Activated CD8-positive, alpha-beta memory T cell treated with anti-CD3 and anti-CD28 coated beads, Interleukin-2, amount 50 U/mL, for 48 hours (primary cell): ENCODE measurements at places on chromosomes 12 and 14.

- DNase-seq: no peak
Observed at GRCh38 chr14:99246536-99247097, 25.4 kb downstream of the BCL11B start.

DNA sequence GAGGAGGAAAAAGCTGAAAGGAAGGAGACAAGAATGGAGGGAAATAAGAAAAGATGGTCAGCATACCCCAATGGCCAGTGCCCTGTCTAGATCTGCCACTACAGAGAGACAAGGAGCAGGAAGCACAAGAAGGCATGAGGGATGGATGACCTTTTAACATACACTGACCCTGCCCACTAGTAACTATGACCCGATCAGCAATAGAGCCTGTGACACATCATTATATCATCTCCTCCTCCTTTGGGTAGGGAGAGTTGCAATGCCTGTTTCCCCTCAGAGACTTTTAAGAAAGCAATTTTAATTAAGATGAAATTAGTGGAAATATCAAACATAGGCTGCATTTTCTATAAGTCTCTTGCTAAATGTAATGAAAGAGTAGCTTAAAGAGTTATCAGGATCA, 4.7 kb upstream of the SLC2A13 start:
- DNase-seq: no peak

DNA sequence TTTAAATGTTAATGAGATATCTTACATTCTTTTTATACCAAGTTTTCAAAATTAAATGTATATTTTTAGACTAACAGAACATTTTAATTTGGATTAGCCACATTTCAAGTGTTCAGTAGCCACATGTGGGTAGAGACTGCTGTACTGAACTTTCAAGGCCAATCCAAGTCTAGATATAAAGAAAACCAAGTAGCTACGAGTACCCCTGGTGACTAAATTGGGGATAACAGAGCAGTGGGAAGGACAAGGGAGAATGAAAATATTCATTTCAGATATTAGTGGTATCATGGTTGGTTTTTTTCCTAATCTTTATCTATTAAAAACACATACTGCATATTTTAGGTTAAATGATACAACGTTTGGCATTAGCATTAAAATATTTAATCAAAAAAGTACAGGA, 69.4 kb upstream of the RHOJ start:
- no peak for DNase-seq

GRCh38 chr12:6866920-6867412, 365 bp upstream of the TPI1 start:
- DNase-seq: no peak

DNA sequence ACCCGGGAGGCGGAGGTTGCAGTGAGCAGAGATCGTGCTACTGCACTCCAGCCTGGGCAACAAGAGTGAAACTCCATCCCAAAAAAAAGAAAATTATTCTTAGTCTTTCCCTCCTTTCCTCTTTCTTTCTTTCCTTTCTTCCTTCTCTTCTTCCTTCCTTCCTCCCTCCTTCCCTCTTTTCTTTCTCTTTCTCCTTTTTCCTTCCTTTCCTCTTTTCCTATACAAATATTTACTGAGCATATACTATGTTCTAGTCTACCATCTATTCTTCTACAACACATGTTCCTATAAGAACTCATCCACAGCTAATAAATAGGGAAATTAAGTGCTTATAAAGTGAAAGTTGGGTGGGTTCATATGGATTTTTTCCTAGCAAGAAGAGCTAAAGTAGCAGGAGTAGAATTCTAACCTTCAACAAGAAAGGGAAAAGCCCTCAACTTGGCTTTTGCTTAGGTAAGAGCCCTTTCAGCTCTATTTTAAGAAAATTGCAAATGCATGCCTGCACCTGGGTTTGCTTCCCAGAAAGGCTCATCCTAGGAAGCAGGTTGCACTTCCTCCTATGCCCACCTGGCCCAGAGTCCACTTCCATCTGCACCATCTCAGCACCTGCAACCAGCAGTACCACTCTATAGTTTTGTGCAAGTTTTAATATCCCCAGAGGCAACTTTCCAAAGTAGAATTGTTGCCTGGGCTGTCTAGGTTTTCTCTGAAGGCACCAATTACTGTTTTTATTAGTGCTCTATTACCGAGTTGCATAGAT, 122.0 kb upstream of the CCND2 start:
- no peak for DNase-seq

DNA sequence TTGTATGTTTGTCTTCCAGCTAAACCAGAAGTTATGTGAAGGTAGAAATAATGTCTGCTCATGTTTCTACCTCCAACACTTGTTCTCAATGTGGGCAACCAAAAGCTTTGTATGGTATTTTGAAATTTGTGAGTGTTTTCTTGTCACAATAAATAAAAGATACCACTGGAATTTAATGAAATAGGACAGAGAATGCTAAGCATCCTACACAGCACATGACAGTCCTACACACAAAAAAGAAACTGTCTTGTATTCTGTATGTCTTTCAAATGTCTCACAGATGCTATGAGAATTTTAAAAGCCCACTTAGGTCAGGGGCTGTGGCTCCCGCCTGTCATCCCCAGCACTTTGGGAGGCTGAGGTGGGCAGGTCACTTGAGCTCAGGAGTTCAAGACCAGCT, 68.9 kb downstream of the RALGAPA1 start:
- no peak for DNase-seq

DNA sequence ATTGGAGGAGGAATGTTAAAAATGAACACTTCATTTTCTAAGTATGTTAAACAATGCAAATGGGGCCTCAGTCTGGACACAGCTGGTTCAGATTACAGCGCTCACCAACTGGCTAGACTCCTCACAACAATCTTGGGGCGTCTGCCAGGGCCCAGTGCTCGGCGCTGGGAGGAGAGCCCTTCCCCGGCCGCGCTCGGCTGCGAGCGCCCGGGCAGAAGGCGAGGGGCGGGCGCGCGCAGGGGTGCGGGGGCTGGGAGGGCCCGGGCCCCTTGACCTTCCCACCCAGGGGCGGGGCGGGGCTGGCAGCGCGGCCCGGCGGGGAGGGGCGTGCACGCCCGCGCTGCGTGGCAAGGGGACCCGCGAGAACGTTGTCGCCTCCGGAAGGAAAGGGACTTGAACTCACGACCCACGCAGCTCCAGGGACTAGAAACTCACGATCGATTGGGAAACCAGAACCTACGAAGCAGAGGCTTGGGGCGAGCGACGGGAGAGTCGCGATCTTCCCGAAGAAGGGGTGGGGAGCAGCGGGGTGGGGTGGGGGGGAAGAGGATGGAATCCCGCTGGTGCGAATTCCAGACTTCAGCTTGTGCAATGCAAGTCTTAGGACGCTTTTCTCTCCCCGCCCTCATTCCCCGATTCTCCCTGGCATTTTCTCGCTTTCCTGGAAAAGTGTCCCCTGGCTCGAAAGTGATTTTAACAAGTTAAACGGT, at the start of gene FBLN5:
TSS of gene FBLN5 (minus strand) at position 220 of the 710 bp plus-strand sequence. CDS start 465 bp downstream, outside the sequence.
- DNase-seq: peak; percentile 65

GRCh38 chr12:30696486-30696885, 817 bp upstream of the IPO8 start:
- DNase-seq: no peak

GRCh38 chr12:130835436-130835835, 3.6 kb downstream of the STX2 start:
- peak; percentile 20 for DNase-seq

DNA sequence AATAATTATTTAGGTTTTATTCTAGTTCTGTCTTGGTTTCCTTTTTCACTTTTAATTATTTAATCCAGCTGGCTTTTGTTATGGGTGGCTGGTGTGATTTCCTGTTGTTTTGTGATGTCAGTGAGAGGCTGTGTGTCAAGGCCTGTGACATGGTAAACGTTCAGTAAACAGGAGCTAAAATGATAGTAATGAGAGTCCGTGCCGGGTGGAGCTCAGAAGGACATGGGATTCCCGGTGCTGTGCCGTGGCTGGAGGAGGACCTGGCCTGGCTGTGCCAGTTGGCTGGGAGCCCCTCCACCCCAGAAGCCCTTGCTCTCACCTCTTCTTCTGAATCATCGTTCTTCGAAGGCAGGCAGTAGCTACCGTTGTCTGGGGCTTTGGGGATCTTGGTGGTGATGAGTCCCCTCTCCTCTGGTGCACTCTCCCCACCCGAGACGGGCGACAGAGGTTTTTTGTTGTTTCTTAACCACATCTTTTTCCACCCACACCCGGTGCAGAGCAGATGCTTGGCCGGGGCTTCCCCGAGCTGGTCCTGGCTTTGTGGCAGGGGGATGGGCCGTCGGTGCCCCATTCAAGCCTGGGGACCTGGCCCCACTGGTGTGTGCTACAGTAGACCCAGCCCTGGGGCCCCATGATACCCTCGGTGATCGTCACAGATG, 29.1 kb downstream of the SH2B3 start:
- DNase-seq: peak; percentile 88

GRCh38 chr14:99549684-99550083, 54.3 kb downstream of the CCDC85C start:
- no peak for DNase-seq

DNA sequence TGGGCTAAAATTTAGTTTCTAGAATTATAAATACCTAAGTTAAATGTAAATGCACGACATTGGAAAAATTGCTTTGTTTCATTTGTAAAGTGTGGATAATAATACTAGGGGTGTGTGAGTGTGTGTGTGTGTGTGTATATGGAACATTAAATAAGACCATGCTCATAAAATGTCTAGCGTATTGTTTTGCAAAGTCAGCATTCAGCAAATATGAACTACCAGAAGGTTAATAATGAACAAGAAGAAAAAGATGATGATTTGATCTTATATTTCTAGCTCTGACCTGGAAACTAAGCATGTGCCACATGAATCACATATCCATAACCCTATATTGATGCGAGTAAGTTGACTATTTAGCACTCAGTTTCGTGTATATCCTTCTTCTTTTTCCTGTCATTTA, 44.9 kb upstream of the MDGA2 start:
- no peak for DNase-seq

- DNase-seq: no peak
Observed at GRCh38 chr12:123395236-123395635, 11.3 kb downstream of the KMT5A start.

- DNase-seq: no peak
Observed at GRCh38 chr12:47214771-47215170, 135.0 kb upstream of the AMIGO2 start.

DNA sequence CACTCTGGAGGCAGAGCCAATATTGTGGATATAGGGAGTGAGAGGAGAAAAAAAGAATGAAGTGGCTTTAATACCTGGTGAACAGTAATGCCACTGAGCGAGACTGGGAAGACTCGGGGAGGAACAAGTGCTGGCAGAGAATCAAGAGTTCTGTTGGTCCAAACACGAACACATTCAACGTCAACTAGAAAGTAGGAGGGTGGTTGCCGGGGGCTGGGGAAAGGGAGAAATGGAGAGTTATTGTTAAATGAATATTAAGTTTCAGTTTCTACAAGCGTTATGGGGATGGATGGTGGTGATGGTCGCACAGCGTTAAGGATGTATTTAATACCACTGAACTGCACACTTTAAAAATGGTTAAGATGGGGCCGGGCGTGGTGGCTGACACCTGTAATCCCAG, 2.8 kb downstream of the SPRING1 start:
- no peak for DNase-seq

DNA sequence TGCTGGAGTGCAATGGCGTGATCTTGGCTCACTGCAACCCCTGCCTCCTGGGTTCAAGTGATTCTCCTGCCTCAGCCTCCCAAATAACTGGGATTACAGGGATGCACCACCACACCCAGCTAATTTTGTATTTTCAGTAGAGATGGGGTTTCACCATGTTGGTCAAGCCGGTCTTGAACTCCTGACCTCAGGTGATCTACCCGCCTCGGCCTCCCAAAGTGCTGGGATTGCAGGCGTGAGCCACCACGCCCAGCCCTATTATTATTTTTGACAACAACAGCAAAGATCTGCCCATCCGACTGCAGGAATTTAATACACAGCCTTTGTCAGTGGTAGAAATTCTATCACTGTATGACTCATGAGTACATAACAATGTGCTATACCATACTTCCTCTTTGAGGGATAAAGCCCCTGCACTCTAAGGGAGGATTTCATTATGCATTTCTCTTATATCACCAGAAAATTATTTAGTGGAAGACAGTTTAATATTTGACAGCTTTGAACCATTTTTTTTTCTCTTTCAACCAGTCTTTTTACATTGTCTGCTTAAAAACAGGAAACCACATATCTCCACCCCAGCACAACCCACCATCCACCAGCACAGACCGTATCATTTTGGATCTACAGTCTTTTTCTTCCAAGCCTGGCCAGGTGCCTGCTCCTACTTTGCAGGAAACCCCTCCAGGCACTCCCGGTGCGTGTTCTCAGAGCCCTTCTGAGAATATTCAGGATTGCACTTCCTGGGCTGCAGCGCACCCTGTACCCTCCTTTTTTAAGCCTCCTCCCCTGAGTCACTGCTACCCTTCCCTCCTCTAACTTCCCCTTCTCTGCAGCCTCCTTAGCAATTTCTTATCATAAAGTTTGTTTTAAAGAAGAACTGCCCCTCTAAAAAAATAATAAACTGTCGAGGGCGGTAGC, 594 bp downstream of the ARHGDIB start:
- DNase-seq: no peak

- no peak for DNase-seq
Observed at GRCh38 chr12:14833952-14834351, 9.4 kb downstream of the ART4 start.

DNA sequence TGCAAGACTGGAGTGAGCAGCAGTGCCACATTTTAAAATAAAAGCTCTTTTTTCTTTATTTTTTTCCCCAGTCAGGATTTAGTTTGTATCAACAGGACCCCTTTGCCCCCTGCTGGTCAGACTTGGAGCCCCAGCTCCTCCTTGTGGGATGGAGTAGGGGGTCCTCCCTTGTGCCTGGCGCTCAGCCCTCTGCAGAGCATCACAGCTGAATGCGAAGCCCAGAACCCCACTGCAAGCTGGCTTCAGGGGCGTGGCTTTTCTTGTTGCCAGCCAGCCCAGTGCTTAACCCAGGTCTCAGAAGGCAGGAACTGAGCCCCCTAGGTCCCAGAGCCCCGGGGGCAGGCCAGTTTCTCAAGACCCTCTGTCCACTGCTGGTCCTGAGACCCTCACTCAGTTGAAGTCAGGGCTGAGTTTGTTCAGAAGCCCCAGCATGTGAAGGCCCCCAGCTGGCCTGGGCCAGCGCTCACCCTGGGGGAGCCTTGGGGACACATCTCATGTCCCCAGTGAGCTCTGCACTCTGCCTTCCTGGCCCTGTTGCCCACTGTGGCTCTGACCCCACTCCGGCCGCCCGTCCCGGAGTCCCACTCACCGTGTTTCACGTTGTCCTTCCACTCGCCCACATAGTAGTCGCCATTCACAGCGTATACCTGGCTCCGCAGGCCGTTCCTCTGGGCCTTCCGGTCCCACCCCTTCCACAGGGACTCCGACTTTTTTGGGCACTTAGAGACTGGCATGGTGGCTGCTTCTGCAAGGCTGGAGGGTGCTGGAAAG, 519 bp downstream of the MORN3 start:
- DNase-seq: peak; percentile 69

GRCh38 chr14:71733210-71733883, 198.9 kb upstream of the RGS6 start:
- DNase-seq: peak; percentile 29

GRCh38 chr12:32843528-32844095, 53.0 kb downstream of the PKP2 start:
- no peak for DNase-seq

DNA sequence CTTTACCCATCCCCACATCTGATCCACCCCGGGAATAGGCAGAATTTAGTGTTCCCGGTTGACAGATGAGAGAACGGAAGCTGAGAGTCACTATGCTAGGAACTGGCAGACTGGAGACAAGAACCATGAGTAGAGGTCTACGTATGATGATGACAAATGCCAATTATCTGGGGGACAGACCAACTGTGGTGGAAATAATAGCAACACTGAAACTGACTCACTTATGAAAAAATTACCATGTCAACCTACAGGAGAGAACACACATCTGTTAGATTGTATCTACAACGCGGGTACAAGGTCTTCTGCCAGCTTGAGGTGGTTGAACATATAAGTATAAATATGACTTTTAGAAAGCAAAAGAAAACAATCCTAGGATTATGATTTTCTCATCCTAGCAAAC, 15.4 kb upstream of the SELPLG start:
- no peak for DNase-seq
